ENCODE measurements at places on chromosomes 2 and 18.

DNA sequence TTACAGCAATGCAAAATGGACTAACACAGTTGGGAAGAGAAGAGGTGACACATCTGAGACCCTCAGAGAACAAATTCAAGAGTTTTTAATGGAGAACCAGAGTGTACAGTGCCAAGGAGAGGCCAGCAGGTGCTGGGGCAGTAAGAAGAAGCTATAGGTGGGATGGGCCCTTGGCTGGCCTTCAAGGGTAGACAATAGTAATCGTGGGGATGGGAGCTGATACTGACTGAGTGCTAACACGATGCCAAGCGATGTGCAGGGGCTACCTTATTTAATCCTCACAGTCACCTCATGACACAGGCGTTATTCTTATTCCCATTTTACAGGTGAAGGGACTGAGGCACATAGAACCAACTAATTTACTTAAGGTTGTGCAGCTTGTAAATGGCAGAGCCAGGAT lies 131.9 kb upstream of the ID2 start:
- no peak for DNase-seq

DNA sequence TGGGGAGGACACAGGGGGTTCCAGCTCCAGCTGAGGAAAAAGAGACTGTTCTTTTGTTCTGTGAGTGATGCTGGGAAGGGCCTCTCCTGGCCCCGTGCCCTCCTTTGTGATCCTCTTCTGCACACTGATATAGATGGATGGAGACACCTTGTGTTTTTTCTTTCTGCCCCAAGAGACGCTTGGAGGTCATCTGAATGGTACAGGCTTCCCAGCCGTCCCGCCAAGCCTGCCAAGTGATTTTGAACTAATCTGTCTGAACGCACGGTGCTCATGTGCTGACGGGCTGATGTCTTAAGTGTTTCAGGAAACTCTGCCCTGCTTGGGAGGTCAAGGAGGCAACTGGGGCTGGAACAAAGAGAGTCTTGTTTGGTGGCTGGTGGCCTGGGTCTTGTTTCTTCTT lies 57.5 kb downstream of the KIF5C start:
- DNase-seq = no peak

- DNase-seq = no peak
Observed at GRCh38 chr18:78685250-78685979, 294.2 kb upstream of the SALL3 start.

GRCh38 chr2:105371810-105372209 lies 27.0 kb downstream of the FHL2 start:
- no peak for DNase-seq

GRCh38 chr2:238158018-238158508 lies 707 bp upstream of the ERFE start:
- DNase-seq = no peak

DNA sequence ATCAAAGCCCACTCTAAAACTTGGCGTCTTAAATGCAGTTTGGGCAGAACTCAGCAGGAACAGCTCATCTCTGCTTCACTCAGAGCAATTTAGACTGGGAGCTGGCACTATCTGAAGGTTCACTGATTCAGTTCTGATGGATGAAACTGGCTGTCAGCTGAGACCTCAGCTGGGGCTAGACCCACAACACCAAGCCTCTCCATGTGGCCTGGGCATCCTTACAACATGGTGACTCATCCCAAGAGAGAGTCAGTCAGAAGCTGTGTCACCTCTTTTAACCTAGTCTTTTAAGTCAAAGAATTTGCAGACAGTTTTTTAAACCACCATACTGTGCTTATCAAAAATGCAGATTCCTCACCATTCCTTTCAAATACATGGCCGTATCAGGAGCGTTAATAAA lies 62.6 kb upstream of the ZNF397 start:
- DNase-seq = no peak

DNA sequence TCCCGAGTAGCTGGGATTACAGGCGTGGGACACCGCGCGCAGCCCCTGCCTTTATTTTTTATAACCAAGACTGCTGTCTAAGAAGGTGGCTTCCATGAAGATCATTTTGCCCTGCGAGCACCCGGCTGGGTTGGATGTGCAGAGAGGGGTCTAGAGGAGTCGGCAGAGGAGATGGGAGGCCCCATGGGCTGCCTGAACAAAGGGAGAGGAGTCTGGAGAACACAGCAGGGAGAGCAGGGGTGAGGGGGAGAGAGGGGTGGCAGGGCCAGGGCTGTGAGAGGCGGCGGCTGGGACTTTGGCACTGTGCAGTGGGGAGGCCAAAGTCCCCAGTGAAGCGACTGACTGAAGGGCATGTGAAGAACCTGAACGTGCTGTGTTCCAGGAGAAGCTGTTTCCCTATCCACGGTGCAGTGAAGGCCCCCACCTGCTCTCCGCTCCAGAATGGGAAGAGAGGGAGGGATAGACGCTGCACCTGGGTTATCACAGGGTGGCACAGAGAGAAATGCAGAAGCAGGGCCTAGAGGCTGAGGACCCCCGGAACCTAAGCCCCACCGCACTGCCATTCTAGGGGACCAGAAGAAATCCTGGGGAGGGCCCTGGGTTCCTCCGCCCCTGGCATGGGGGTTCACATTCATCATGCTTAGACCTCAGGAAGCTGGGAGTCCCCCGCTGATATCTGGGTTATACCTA lies 24.8 kb upstream of the FOSL2 start:
- no peak for DNase-seq

- DNase-seq = no peak
Observed at GRCh38 chr2:24881623-24882022, 38.4 kb downstream of the ADCY3 start.

Measured in left ventricle myocardium inferior (tissue), 1 donor.